ENCODE measurements at places on chromosomes 13 and 19. TPM values are rescaled to one million over a fixed set of nuclear protein-coding genes. Genes with fewer than 3 reads are reported as not detected.

ZNF793 gene
- total RNA-seq, result 0.83 TPM

BORA gene
- 17.4 TPM for total RNA-seq

ADPRHL1 gene
- total RNA-seq, result 4.4 TPM

- no peak for DNase-seq
Measured at GRCh38 chr19:27894906-27895754, 1317.8 kb downstream of the UQCRFS1 start.

- no peak for DNase-seq
Measured at GRCh38 chr19:2659856-2660432, 42.5 kb downstream of the GNG7 start.

- no peak for DNase-seq
Measured at GRCh38 chr13:113651511-113652403, 6.2 kb downstream of the ATP4B start.

DNA sequence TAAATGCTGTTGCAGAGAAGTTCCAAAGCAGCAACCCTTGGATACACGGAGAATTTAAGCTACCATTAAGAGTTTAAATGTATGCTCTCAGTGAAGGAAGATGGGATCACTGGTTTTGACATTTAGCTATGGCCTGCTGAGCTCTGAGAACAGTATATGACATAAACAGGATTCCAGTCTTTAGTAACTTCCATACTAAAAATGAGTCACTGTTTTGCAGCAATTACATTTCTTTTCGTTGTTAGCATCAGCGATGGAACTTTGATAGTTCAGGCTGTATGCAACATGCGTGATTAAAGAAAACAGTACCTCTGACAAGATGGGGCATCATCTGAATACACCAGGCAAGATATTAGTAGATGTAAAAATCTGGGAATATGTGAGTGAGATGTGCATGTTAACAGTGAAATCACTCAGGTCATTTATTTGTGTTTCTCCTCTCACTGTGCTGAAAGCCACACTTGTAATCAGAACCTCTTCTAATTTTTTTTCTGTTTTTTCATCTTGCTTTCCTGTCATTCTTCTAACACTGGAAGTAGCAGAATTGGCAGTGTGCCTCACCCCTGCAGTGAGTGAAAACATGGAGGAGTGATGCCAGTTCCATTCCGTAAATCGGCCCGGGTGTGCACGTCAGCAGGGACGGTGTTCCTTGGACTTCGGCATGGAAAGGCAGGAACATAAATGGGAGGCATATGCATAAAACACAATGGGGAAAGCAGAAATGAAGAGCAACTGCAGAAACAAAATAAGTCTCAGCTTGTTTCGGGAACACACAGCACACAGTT, 361.5 kb downstream of the OXGR1 start:
- no peak for DNase-seq

DNA sequence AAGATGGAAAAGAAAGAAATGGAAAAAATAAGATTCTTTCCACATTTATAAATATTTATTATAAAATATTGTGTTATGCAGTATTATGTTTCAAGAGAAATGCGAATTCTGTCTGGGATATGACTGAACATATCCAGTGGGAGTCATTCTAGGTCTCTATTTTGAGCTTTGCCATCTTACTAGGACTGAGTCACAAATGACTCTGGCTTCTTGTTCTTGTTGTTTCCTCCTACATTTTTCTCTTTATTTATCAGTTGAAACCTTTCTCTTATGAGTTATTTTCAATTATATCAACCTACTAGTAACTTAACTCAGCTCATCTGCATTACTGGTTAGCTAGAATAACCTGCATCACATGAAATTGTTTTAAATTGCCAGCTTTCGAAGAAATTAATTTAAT, 1247.3 kb downstream of the SLITRK1 start:
- DNase-seq, result no peak

DNA sequence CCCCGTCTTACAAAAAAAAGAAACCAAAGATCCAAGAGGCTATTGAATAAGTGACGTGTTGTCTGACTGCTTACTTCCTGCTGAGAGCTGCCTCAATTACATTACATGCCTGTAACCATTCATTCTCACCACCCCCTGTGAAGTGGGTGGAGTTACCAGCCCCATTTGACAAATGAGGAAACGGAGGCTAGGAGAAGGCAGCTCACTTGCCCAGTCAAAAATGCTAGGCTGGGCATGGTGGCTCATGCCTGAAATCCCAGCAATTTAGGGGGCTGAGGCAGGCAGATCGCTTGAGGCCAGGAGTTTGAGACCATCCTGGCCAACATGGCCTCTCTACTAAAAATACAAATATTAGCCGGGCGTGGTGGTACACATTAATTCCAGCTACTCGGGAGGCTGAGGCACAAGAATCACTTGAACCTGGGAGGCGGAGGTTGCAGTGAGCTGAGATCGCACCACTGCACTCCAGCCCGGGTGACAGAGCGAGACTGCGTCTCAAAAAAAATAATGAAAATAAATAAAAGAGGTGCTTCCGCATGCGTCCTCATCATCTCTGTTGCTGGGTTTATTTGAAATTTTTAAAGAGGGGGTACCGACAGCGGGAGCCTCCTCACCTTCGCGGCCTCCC, 499 bp downstream of the LSM7 start:
- DNase-seq, result peak; percentile 96

- peak; percentile 31 for DNase-seq
Measured at GRCh38 chr19:50478901-50479715, 2.5 kb upstream of the GARIN5A start.

DNA sequence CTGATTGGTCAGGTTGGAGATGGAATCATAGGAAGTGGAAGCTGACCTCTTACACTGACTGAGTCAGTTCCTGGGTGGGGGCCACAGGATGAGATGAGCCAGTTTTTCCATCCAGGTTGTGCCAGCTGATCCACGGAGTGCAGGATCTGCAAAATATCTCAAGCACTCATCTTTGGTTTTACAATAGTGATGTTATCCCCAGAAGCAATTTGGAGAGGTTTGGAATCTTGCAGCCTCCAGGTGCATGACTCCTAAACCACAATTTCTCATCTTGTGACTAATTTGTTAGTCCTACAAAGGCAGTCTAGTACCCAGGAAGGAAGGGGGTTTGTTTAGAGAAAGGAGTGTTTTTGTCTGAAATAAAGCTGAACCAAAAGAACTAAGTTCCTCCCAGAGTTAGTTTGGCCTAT, 212.8 kb downstream of the SLITRK6 start:
- no peak for DNase-seq

All from A673 (cell line).